ENCODE measurements at places on chromosomes 1 and 21. TPM values are rescaled to one million over a fixed set of nuclear protein-coding genes. Genes with fewer than 3 reads are reported as not detected.

The SPRR1A gene
- not detected for total RNA-seq

The NBPF26 gene
- 38.2 TPM for total RNA-seq

DNA sequence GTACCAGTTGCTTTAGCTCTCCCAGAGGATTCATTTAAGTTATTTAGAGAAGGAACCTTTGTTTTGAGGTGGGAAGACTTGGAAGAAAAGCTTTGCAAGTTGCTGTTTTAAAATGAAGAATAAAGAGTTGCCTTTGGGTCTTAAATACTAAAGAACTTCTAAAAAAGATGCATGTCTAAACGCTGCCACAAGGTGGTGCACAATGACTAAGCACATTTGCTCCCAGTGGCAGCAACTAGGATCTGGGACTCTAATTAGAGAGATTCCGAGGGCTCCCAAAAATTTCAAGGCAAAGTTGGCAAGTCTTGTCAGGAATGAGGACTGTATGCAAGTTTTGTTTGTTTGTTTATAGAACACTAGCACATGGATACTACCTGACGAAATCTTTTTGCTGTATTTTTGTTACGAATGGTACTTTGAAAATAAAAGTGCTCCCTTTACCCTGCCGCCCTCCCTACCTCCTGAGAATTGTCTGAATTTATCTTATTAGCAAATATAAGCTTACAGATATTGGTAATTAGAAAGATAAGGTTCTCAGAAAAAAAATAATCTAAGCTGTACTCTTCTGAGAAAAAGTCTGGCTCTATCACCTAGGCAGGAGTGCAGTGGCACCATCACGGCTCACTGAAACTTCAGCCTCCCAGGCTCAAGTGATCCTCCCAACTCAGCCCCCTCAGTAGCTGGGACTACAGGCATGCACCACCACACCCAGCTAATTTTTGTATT, 121.8 kb downstream of the HFM1 start:
- H3K36me3 ChIP-seq: no peaks in the 10 kb centered on the region
- no peak overlapping the region for H3K27ac ChIP-seq
- H3K4me1 ChIP-seq: no peaks in the 10 kb centered on the region
- H3K4me3 ChIP-seq: peak overlapping the region; percentile 32
- peak; percentile 74 for DNase-seq

- H3K27ac ChIP-seq: no peak overlapping the region
- no peak overlapping the region for H3K4me3 ChIP-seq
- H3K4me1 ChIP-seq: no peaks in the 10 kb centered on the region
- no peaks in the 10 kb centered on the region for H3K36me3 ChIP-seq
- no peak for DNase-seq
Measured at GRCh38 chr1:165408518-165408917, 36.4 kb downstream of the RXRG start.

DNA sequence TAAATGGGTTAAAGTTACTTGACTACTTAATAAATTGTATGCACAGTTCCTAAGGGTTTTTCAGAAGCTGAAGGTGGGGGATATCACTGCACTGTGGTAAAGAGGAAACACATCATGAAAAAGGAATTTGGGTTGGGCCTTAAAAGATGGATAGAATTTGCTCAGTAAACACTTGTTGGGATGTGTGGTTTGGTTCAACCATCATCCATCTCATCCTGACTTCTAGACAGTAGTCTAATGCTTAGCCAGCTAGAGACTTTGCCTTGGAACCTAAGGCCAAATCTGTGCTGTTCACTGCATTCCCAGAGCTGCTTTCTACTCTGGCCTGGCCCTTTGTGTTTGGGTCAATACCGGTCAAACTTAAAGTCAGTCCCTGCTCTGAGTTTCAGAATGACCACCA, 30.6 kb downstream of the LY9 start:
- H3K4me3 ChIP-seq: no peak overlapping the region
- no peaks in the 10 kb centered on the region for H3K4me1 ChIP-seq
- H3K36me3 ChIP-seq: no peaks in the 10 kb centered on the region

DNA sequence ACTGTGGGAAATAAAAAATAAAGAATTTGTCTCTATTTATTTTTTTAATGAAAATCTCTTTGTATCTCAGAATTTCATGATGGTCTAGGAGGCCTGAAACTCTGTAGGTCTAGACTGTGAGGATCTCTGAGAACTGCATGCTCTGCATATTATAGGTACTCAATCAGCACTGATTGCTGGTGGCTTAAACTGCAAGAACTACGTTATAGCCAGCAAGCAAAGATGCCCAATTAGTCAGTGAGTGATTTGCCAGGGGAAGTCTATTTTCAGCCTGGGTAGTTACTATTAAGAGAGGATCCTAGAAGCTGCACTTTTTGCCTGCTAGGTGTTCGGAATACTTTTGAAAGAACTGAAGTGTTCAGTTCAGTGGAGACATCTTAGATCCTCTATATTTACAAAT, 87.4 kb downstream of the GPR52 start:
- H3K4me1 ChIP-seq: no peaks in the 10 kb centered on the region
- no peaks in the 10 kb centered on the region for H3K27me3 ChIP-seq
- DNase-seq: no peak

Data from kidney (tissue), 22 donors.